HCT116 (cell line): ENCODE measurements at places on chromosomes 1 and 21. TPM values are rescaled to one million over a fixed set of nuclear protein-coding genes. Genes with fewer than 3 reads are reported as not detected.

Gene KRTAP7-1
- not detected for total RNA-seq

Gene NPHS2
- total RNA-seq: not detected

Gene FAM131C
- 11.6 TPM for total RNA-seq

Gene CACHD1
- 8.4 TPM for total RNA-seq

Gene VCAM1
- 0.17 TPM for total RNA-seq

Gene FALEC
- 0.59 TPM for total RNA-seq

DNA sequence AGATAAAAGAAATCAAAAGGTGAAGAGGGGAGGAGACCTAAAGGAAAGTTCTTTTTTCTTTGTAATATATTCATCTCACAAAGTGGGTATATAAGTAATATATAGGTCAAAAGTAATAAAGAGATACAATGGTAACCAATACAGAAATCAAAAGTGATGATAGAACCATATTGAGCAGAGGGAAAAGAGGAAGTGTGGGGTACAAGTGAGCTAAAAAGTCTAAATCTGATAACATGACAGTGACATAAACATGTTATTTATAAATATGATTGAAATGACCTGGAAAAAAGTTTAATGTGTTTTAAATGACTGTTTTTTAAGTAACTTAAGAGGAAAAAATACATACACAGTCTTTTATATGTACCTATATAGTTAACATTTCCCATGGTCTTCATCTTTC, 70.5 kb downstream of the MRPL39 start:
- H3K27ac ChIP-seq: no peak overlapping the region
- no peaks in the 10 kb centered on the region for H3K27me3 ChIP-seq
- DNase-seq: no peak
- no peak overlapping the region for H3K4me3 ChIP-seq
- no peaks in the 10 kb centered on the region for H3K4me1 ChIP-seq

DNA sequence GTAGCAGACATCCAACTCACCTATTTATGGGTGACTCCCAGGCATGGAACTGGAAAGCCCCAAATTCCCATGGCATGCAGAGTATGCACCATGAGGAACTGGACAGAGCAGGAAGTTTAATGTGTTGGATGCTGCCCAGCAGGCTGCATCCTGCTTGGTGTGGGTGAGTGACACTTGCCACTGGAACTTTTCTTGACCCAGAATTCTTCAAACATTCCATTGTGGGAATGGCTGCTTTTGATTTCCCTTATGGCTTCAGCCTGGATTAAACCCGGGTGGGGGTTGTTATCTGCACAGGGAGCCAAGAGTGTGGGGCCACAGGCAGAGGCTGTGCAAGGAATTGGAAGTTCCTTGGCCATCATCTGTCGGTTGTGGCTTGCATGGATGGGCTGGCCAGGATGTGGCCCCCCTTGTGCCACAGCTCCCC, 26.9 kb upstream of the BACE2 start:
- H3K4me3 ChIP-seq: no peak overlapping the region
- peaks cover 7% of the 10 kb centered on the region; the same call in 1 of the 2 replicates for H3K4me1 ChIP-seq
- no peak for DNase-seq
- peaks cover 8% of the 10 kb centered on the region; the same call in 1 of the 2 replicates for H3K27me3 ChIP-seq
- no peaks in the 10 kb centered on the region for H3K36me3 ChIP-seq

DNA sequence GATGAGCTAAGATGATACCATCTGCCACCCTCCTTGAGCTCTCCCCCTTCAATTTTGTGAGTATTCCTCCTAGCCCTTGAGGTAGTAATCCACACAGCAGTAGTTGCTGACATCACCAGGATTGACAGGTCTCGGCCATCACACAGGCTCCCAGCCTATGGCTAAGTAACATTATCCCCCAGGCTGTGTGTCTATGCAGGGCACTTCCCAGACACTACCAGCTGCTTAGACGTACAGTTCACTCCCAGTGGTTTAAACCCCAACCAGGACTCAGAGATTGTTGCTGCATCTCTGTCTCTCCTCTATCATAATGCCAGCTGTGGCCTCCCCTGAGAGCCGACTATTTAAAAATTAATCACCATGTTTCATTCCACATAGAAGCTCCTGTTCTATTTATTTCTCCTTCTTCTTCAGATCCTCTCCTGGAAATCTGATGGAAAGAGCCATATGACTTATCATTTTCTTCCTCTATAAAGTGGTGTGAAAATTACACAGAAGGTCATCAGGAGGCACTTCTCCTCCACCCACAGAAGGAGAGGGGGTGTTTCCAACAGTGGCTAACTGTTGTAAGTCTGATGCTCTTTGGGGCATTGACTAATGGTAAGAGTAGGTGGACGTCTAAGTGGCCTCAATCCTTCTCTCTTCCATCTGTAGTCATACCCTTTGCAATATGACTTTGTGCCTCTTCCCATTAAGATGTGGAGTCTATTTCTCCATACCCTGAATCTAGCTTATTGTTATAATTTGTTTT, 396.3 kb downstream of the SETD4 start:
- no peak for DNase-seq
- no peak overlapping the region for H3K27ac ChIP-seq
- no peak overlapping the region for H3K4me3 ChIP-seq
- no peaks in the 10 kb centered on the region for H3K4me1 ChIP-seq
- H3K27me3 ChIP-seq: no peaks in the 10 kb centered on the region

- no peaks in the 10 kb centered on the region for H3K27me3 ChIP-seq
- no peak for DNase-seq
- no peaks in the 10 kb centered on the region for H3K4me1 ChIP-seq
- no peak overlapping the region for H3K27ac ChIP-seq
Observed at GRCh38 chr1:3575993-3576392, 35.3 kb downstream of the MEGF6 start.

DNA sequence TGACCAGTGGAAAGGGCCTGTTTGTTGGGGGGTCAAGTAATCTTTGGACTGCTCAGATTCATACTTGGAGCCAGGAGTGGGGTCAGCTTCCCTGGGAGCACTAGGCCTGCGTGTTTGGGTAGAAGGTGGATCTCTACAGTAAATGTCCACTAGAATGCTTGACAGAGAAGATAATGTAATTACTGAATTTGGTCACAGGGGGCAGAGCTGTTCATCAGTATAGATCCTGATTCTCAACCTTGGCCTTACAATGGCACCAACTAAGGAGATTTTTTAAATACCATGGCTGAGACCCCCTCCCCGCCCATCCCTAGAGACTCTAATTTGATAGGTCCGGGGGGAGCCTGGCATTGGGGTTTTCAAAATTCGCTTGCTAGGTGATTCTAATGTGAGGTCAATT, 217.5 kb upstream of the PLXNA2 start:
- no peak for DNase-seq
- no peak overlapping the region for H3K4me3 ChIP-seq
- peaks cover 9% of the 10 kb centered on the region; the same call in 1 of the 2 replicates for H3K27me3 ChIP-seq
- H3K27ac ChIP-seq: no peak overlapping the region
- no peaks in the 10 kb centered on the region for H3K4me1 ChIP-seq

DNA sequence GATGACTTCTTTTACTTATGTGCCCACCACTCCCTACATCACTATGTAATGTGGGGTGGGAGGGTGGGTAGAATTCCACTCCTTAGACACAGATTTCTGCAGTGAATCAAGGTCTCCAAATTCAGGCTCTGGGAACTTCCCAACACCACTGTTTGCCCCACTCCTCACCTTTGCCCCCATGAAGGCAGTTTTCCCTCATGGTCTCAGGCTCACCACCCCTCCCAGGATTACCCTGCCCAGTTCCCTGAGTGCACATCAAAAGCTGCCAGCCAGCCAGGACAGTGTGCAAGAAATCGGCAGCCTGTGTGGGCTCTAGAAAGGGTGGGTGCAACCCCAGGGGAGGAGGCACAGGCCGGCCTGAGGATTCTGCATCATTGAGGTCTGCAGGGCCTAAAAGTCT, 14.8 kb downstream of the NENF start:
- no peaks in the 10 kb centered on the region; the same call in 1 of the 2 replicates for H3K36me3 ChIP-seq
- H3K27me3 ChIP-seq: no peaks in the 10 kb centered on the region
- no peak for DNase-seq
- H3K4me3 ChIP-seq: no peak overlapping the region
- no peaks in the 10 kb centered on the region for H3K4me1 ChIP-seq
- no peak overlapping the region for H3K27ac ChIP-seq

GRCh38 chr21:38293765-38294164, 37.0 kb downstream of the KCNJ15 start:
- H3K4me1 ChIP-seq: no peaks in the 10 kb centered on the region
- H3K27ac ChIP-seq: no peak overlapping the region
- H3K36me3 ChIP-seq: no peaks in the 10 kb centered on the region

GRCh38 chr1:218350035-218350525, 4.9 kb downstream of the TGFB2 start:
- DNase-seq: no peak
- no peak overlapping the region for H3K4me3 ChIP-seq
- H3K36me3 ChIP-seq: no peaks in the 10 kb centered on the region
- no peaks in the 10 kb centered on the region for H3K27me3 ChIP-seq
- H3K27ac ChIP-seq: no peak overlapping the region

GRCh38 chr1:7534061-7534825, 236.9 kb upstream of the VAMP3 start:
- no peak overlapping the region for H3K4me3 ChIP-seq
- no peaks in the 10 kb centered on the region for H3K27me3 ChIP-seq
- no peak overlapping the region for H3K27ac ChIP-seq

DNA sequence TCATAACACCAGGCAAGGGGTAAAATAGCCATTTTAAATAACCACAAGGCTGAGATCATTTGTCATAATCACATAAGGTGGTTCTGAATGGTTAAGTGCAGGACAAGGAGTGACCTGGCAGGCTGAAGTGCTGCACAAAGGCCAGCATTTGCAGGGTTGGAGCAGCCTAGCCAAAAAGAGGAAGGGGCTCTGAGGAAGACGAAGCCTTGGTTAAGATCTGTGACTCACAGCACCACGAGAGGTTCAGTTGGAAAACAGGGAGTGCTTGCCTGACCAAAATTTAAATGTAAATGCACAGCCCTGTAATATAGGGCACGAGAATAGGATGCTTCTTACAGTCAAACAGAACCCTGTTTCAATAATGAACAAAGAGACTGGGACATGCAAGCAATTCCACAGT, 12.1 kb downstream of the ATP5PF start:
- no peak overlapping the region for H3K4me3 ChIP-seq
- no peak overlapping the region for H3K27ac ChIP-seq
- no peaks in the 10 kb centered on the region for H3K4me1 ChIP-seq
- H3K36me3 ChIP-seq: peaks cover 41% of the 10 kb centered on the region
- DNase-seq: no peak

DNA sequence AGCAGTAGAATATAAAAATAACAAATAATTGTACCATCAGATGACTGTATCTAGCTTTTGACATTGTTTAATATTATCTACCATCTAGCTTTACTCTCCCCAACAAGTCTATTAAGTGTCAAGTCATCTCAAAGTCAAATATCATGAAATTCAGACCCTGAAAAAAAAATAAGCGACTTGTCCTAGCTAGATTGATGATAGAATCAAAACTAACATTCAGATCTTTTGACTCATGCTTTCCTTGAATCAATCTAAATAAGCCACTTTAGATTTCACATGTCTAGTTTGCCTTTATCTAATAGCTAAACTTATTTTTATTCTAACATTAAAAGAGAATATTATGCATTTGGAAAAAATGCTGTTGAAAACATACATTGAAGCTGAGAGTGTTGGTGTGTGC, 35.4 kb downstream of the CRB1 start:
- DNase-seq: no peak
- H3K27ac ChIP-seq: no peak overlapping the region
- no peaks in the 10 kb centered on the region for H3K36me3 ChIP-seq
- H3K4me1 ChIP-seq: no peaks in the 10 kb centered on the region

- no peak overlapping the region for H3K27ac ChIP-seq
- H3K27me3 ChIP-seq: no peaks in the 10 kb centered on the region
- no peaks in the 10 kb centered on the region for H3K4me1 ChIP-seq
- H3K4me3 ChIP-seq: no peak overlapping the region
- DNase-seq: no peak
Observed at GRCh38 chr1:240287722-240288121, 196.0 kb downstream of the FMN2 start.
